ENCODE measurements at places on chromosomes 16 and 17. TPM values are rescaled to one million over a fixed set of nuclear protein-coding genes. Genes with fewer than 3 reads are reported as not detected.

Gene CD79B
- total RNA-seq = 0.12 TPM

Gene SLC13A2
- not detected for total RNA-seq

Gene GINS3
- total RNA-seq = 2.7 TPM

Gene AATK
- total RNA-seq = 0.11 TPM

Gene EIF3CL
- total RNA-seq = 127 TPM

Gene OR1D5
- not detected for total RNA-seq

Gene GOSR2
- 50.9 TPM for total RNA-seq

Gene ZACN
- 0.12 TPM for total RNA-seq

Gene ACSM5
- 0.66 TPM for total RNA-seq

Gene C16orf92
- not detected for total RNA-seq

Gene KRT36
- 0.12 TPM for total RNA-seq

Gene KRT9
- total RNA-seq = not detected

Gene LDHD
- total RNA-seq = 2.1 TPM

Gene APOH
- not detected for total RNA-seq

Gene PIGW
- 4.6 TPM for total RNA-seq

Gene ARRB2
- 5.2 TPM for total RNA-seq

Measured in uterine smooth muscle cell (primary cell).